ENCODE measurements at places on chromosomes 3 and 15.

DNA sequence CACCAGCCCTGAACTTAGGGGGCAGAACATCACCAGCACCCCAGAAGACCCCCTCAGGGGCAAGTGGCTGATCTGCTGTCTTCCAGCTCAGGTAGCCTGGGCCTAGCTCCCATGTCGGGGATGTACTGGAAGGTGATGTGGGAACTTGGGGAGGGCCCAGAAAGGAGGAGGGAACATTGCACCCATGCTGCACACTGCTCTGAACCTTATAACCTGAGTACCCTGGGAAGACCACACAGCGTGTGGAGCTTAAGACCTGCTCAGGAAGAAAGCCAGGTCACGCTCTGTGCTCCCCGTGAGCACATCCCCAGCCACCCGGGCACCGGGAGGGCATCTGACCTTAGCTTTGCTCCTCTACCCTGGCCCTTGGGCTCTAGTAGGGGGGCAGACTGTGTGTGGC lies 159.4 kb downstream of the ATP10A start:
- DNase-seq, result no peak

DNA sequence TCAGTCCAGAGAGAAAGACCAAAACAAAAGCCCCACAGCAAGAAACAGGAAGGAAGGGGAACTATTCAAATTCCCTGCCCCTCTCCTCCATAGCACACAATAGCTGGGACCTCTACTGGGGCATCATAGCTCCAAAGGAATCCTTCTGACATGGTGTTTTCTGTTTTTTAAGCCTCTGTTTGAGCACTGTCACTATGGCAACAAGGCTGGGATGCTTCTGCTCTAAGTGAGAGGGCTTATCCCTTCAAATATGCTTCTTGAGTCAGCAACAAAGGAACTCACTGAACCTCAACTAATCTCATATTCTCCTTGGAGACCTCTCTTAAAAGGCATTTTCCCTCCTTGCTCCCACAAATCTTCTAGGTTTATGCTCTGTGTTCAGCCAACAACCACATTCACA lies 40.5 kb downstream of the MYLK start:
- no peak for DNase-seq

GRCh38 chr3:71713041-71713440 lies 12.2 kb downstream of the EIF4E3 start:
- no peak for DNase-seq

GRCh38 chr3:24494618-24495325 lies at the start of gene THRB:
Gene THRB, minus strand, starts transcription at chr3:24494850.
- no peak for DNase-seq

GRCh38 chr3:88408935-88409334 lies 259.2 kb downstream of the C3orf38 start:
- DNase-seq, result no peak

- DNase-seq, result no peak
These were observed 37.8 kb upstream of the TRH start for GRCh38 chr3:129936757-129937156.

GRCh38 chr3:178320456-178321351 lies 215.5 kb upstream of the KCNMB2 start:
- DNase-seq, result no peak

GRCh38 chr15:90097475-90097874 lies 4.8 kb downstream of the IDH2 start:
- DNase-seq, result no peak

DNA sequence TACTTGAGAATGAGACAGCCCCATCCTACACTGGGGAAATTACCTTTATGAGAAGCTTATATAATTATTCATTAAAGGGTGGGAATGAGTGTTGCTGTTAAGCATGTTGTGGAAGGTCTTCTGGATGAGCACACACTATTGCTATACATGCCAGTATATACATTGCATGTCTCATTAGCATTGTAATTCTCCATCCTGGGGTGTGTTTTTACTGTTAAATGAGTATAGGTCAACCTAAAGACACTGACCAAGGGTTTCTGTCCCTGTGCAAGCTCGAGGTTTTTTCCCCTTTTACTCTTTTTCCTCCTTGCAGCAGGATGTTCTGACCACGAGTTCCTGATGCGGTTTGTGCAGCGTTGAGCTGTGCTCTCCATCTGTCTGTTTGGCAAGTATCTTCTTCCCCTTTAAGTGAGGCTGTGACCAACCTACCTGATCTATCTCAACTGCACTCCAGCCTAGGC lies 7.2 kb upstream of the IVD start:
- no peak for DNase-seq

DNA sequence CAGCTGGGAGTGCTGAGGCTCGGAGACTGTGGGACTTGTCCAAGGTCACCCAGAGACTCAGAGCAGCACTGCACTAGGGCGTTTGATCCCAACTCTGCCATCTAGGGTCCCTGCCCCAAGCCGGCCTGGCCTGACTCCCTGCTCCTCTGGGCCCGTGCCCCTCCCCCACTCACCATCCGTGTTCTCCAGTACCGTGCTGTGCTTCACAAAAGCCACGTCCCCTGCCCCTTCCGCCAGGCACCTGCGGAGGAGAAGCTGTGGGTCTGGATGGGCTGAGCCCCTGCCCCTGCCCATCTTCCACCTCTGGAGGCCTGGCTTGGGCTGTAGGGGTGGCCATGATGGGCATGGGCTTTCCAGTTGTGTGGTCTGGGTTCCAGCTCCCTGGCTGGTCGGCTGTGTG lies 8.4 kb downstream of the MELTF start:
- no peak for DNase-seq

DNA sequence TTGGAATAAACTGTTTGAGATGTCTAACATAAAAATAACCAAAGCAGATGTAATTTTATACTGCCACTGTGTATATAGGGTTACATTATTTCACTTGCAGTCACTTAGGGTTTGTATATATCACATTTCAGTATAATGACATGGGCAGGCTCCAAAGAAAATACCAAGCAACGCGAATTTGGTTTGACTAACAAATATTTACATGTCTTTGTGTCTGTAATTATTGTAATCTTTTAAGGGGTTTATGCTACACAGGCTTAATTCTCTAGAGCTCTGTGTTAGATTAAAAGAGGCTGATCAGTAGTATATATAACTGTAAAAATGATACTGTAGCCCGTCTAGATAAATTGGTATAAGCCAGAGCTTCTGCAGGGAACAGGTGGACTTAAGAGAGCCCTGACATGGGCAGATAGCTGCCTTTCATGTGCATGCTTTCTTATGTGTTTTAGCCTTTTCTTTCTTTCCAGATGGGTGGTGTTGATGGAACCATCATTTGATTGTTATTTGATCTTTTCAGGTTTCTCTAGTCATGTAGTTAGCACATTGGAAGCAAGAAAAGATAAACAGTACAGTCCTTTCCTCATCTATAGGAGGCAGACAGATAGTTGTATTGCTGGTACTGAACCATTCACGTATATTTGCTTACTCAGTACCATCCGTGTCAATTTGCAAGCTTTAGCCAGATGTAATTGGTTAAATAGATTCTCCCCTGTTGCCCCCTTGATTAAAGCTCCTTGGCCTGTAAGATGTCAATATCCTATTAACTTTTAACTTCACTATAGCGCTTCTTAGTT lies 86.1 kb downstream of the GALK2 start:
- DNase-seq, result no peak

DNA sequence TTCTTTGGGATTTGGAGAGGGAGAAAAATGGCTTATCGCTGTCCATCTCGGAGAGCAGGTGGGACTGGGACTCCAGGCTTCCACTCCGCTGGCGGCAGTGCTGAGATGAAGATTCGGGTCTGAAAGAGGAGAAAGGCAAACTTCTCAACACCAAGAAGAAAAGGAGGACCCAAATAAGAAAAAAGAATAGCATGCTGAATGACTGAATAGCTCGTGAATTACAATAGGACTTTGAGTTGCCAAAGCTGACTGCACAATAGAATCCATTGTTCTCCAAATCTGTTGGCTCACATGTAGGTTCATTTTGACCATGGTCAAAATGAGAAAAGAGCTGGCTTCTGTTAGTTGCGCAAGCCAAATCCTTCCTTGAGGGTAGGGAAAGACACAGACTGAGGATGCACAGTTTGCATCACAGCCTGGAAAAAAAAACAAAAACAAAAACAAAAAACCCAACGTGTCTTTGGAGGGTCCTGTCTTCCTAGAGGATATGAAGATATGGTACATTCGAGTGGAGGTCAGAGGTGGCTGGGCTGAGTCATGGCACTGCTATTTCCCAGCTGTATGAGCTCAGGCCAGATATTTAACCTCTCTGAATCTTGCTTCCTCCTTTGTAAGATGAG lies 59.3 kb upstream of the LMOD3 start:
- DNase-seq, result no peak
